ENCODE measurements at places on chromosomes 5 and 9.

DNA sequence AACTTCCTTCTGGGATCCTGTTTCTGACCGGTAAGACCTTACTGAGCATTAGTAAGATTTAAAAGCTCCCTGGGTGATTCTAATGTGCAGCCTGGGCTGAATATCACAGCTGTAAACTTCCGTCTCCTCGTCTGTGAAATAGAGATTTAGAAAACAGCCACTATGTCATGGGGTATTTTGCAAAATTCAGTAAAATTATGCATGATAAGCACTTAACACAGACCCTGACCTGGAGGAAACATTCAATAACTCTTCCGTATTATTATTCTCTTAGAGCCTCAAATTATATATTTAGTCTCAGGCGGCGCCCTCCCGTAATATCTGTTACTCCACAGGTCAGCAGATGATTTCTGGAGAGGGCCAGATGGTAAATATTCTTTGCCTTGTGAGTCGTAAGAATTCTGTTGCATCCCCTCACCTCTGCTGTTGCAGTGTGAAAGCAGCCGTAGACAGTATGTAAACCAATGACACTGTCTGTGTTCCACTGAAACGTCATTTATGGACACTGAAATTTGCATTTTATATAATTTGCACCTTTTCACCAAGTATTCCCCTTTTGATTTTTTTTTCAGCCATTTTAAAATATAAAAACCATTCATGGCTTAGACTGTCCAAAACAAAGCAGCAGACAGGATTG, 39.2 kb upstream of the RARS1 start:
- no peak for DNase-seq

GRCh38 chr5:168227001-168227400, 64.4 kb upstream of the WWC1 start:
- no peak for DNase-seq

DNA sequence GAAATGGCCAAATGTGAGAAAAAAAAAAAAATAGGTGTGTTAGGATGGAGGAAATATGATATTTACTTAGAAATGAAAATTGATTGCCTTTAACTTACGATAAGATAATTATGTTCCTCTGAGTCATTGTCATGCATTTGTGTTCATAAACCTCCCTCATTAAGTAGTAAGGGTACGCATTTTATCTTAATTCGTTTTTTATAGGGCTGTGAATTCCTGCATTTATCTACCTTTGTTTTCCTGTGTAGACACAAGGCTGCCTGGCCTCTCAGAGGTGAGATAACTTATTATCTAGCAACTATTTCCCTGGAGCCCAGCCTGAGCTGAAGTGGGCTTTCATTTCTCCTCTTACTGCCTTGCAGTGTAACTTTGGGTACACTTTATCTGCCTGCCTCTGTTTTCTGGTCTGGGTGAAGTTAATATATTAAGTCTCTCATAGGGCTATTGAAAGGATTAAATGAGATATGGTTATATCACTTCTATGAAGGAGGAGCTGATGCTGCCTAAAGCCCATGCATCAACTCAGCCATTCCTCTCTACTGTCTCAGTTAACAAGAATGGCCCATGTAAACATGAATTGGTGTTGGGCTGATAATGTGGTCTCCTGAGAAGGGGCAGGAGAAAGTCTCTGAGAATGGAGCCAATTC, 103.8 kb upstream of the KLF4 start:
- no peak for DNase-seq

DNA sequence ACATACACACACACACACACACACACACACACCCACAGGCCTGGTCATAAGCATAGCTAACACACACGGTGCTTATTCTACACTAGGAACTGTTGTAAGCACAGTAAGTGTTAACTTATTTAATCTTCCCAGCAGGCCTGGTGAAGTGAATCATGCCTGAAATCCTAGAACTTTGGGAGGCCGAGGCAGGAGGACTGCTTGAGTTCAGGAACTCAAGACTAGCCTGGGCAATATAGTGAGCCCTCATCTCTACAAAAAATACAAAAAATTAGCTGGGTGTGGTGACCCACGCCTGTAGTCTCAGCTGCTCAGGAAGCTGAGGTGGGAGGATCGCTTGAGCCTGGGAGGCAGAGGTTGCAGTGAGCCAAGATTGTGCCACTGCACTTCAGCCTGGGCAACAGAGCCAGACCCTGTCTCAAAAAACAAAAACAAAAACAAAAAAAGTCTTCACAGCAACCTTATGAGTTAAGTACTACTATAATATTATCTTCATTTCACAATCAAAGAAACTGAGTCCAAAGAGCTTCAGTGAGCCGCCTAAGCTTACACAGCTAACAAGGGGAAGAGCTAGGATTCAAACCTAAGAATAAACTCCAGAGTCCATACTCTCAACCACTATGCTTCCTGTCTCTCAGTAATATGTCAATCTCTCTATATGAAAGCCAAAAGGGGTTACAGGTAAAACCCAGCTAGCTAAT, 2.3 kb downstream of the MEGF9 start:
- DNase-seq = no peak
